ENCODE measurements at places on chromosomes 7 and 10.

GRCh38 chr7:106273009-106273668, 11.6 kb downstream of the NAMPT start:
- no peak for DNase-seq

DNA sequence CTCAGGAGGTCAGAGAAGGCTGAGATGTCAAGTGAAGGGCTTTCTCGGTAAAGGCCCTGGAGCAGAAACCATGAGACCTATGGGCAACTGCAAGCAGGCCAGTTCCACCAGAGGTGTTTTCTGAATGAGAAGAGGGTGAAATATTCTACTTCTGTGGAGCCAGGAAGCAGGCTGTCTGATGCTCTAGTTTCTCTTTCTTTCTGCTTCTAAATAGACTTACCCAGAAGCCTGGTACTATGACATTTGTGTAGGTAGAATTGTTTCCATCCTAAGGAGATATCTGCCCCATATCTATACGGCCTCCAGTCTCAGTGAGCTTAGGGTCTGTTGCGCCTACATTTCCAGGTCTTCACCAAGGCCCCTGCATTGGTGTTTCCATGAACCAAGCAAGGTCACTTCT, 73.4 kb upstream of the CC2D2B start:
- no peak for DNase-seq

GRCh38 chr7:24401628-24402593, 117.9 kb downstream of the NPY start:
- no peak for DNase-seq

GRCh38 chr10:119333146-119333792, 125.9 kb downstream of the GRK5 start:
- DNase-seq = no peak

DNA sequence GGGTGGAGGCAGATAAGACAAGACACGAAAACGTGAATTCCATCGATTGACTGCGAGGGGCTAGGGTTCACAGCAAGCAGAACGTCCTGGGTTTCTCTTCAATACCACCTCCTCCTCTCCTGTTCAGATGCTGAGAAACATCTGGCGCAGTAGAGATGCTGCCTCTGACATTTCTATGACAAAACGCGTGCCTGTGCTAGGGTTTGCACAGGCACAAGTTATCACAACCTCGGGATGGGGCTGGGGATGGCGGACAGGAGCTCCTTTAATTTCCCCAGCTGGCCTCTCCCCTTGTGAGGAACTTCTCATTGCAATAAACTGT, 99.8 kb upstream of the SVIL start:
- DNase-seq = no peak

DNA sequence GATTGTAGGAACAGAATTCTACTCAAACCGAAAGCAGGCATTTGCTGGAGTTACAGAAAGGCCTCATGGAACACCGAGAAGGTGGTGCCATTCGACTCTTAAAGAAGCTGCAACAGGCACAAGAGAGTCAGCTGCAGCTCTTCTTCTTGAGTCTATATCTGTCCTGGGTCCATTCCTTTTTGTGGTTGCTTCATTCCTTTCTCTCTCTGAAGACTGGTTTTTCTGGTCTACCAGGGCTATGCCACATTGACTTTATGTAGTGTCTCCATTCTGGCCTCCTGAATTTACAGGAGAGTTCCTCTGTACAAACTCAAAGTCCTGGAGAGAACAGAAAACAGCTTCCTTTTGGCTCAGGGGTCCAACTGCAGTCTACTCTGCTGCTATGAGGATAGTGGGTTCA, 132.8 kb downstream of the CFTR start:
- DNase-seq = no peak

- DNase-seq = peak; percentile 66
These were observed 15.1 kb downstream of the PSAP start for GRCh38 chr10:71835671-71836595.

DNA sequence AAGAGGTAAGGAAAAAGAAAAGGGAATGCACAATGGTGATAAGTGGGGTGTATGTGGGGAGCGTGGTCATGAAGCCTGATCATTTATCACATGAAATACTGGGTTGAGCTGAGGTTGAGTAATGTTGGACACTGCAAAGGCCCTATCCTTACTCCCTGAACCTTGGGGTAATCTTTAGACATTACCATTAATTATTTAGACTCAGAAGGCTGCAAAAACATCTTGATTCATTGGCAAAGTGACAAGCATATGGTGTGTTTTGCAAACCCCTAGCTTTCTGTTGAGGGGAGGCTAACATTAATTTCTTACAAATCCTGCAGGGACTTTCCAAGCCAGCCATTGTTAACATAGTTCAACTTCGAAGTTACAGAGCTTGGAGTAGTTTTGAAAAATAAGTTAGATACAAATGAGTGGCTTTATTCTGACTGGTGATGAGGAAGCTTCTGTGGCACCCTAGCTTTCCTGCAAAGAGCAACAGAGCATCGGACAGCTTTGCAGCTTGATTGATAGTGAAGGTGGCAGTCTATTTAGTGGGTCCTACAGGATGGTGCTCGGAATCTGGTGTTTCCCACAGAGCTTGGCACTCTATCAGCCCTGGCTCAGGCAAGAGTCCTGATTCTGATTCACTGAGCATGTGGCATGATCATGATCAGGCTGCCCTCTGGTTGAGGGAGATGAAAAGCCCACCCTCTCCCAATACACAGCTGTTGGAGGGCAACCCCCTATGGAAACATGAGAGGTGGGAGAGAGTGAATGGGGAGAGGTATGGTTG, 153.7 kb upstream of the NPVF start:
- no peak for DNase-seq

DNA sequence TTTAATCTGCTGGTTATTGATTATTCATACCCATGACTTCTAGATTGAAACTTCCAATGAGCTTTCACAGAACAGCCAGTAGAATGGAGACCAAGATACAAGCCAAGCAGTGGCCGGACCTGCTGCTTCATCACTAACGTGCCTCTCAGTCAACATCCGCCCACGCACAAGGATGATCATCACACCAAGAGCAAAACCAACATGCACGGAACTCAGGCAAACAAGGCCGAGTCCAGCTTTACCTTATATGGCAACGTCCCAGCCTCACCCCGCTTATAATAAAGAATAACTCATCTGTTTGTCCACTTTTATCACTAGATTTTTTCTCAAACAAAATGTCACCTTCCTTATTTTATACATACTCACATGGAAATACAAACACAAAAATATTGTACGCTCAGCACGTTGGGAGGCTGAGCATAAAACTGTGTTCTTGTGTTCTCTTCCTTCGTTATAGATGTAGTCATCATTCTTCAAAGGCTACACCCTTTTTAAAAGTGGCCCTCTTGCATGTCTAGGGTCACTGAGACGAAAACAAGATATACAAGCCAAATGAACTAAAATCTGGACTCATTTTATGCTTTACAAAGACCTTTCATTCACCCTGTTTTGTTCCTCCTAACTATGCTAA, 122.7 kb downstream of the SFMBT2 start:
- no peak for DNase-seq

- no peak for DNase-seq
These were observed 80.4 kb downstream of the CUBN start for GRCh38 chr10:17049195-17049594.

DNA sequence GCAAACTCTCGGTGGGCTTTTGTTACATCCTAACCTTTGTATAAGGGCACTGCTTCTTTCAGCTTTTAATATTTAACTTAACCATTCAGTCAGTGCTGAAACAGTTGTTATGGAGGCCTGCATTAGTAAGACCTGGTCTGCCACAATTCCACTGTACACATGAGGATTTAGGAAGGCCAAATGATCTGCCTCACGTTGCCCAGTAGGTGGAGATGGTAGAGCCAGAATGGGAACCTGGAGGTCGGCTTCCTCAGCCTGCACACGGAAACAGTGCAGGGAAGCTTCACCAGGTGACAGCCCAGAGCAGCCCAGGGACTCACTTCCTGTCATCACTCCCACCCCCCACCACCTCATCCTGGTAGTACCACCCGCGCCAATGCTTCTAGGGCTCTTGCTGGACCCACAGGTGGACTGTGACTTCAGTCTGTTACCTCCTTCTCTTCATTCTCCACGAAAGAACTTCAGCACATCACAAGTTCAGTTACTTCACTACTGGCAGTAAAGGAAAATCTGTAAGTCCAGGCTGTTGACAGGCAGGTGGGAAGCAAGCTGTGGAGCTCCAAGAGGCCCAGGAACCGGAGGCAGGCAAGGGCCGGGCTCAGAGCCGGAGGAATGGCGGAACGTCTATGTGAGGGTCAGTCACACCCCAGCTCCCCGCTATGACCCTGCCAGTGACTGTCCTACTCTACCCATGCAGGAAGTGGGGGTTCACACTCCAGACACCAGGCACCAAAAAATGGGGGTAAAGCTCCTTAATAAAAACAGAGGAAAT, 480.3 kb upstream of the C7orf33 start:
- no peak for DNase-seq

DNA sequence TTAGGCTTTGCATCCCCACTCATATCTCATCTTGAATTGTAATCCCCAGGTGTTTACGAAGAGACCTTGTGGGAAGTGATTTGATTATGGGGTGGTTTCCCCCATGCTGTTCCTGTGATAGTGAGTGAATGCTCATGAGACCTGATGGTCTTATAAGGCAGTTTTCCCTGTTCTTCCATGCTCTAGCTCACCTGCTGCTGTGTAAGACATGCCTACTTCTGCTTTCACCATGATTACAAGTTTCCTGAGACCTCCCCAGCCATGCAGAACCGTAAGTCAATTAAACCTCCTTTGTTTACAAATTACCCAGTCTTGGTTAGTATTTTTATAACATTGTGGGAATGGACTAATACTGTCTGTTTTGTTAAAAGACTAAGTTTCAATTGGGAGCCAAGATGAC, 35.3 kb upstream of the ZNF92 start:
- no peak for DNase-seq

- DNase-seq = no peak
These were observed 1.7 kb downstream of the LRRN3 start for GRCh38 chr7:111092406-111093236.

DNA sequence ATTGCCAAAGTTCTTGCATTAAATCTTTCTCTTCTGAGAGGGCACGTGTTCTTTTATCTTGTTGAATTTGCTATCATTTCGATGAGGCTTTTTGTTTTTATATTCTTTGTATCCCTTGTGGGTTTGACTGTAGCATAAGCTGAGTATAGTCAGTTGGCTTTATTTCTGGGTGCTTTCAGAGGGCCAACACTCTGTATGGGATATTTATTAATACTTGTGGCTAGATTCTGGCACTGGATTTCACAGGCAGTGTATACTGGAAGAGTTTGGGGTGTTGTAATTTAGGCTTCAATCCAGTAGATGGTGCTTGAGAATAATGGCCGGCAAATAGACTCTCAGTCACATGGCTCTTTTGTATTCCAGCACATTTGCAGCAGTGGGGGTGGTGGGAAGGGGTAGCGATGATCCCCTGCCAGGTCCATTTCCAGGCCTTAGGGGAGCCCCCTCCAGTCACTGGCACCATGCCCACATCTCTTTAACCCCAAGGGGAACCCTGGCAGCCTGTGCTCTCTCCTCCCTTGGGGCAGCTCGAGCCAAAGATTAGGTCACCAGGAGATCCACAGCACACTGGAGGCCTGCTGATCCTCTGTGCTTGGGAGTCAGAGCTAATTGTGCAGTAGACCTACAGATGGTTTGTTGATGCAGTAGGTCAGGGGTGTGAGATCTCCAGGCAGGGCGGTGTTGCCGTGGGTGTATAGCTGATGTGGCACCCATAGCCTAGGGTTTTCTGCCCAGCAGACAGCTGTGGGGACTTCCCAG, 81.8 kb downstream of the PTPN20 start:
- DNase-seq = no peak

GRCh38 chr10:108561649-108562048, 1361.7 kb downstream of the XPNPEP1 start:
- DNase-seq = no peak

- no peak for DNase-seq
These were observed 247.1 kb downstream of the KCNMA1 start for GRCh38 chr10:77390481-77390891.

DNA sequence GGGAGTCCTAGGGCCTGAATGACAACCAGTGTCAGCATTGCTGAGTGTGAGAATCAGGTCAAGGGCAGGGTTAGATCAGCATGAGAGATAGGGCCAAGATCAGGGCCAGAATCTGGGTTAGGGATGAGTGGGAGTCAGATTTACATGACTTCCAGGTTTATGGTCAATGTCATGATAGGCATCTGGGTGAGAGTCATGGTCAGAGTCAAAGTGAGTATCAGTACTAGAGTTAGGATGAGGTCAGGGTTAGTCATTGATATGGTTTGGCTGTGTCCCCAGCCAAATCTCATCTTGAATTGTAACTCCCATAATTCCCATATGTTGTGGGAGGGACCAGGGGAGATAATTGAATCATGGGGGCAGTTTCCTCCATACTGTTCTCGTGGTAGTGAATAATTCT, 12.3 kb downstream of the MRPS24 start:
- no peak for DNase-seq

DNA sequence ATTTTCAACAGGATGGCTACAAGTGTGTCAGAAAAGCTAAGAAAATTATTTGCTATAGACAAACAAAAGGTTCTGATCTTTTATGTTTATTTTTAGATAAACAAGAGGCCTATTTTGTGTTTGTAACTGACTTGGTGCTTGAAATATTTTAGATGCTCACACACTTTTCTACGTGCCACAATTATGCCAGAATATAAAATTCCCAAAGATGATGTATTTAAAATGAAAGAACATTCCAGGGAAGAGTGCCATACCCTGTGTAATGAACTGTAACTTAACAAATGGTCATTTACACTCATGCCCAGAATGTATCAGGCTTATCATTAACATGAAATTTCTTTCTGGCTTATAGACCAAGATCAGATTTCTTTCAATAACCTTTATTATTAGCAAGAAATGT, 144.9 kb upstream of the MTPN start:
- DNase-seq = no peak

DNA sequence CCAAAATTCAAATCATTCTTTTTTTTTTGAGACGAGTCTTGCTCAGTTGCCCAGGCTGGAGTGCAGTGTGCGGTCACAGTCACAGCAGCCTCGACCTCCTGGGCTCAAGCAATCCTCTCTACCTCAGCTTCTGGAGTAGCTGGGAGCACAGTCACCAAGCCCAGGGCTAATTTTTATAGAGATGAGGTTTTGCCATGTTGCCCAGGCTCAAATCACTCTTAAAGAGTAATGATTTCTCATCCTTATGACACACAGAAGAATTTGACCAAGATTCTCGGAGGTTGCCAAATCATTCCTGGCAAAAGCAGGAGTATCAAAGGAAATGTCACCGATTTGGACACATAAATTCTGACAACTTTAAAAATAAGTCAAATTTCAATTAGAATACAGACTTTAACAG, 39.1 kb downstream of the SIRT1 start:
- DNase-seq = no peak

GRCh38 chr10:33807531-33808359, 473.3 kb upstream of the NRP1 start:
- DNase-seq = no peak
